NCI-H526 treated with DMSO at 0.1 percent for 48 hours (cell line): ENCODE measurements at places on chromosomes 11 and 22.

GRCh38 chr11:57476757-57477506, 16.6 kb downstream of the RTN4RL2 start:
- DNase-seq: no peak

DNA sequence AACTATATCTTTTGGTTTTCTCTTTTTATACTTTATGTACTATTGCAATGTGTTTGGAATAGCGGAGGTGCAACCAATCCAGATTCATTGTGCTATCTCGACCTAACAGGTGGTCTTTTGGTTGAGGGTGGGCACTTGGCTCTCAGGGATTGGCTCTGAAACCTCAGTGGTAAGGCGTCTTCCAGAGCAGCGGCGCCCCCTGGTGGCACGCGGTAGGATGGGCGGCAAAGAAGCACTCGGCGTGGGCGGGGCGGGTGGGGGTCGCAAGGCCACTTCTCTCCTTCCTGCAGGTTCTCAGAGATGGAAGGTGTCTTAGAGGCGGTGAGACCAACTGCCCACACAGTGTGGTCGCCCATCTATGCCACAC, 19.2 kb upstream of the PLET1 start:
- DNase-seq: peak; percentile 68

- no peak for DNase-seq
Measured at GRCh38 chr22:28942801-28943500, 59.6 kb downstream of the ZNRF3 start.

DNA sequence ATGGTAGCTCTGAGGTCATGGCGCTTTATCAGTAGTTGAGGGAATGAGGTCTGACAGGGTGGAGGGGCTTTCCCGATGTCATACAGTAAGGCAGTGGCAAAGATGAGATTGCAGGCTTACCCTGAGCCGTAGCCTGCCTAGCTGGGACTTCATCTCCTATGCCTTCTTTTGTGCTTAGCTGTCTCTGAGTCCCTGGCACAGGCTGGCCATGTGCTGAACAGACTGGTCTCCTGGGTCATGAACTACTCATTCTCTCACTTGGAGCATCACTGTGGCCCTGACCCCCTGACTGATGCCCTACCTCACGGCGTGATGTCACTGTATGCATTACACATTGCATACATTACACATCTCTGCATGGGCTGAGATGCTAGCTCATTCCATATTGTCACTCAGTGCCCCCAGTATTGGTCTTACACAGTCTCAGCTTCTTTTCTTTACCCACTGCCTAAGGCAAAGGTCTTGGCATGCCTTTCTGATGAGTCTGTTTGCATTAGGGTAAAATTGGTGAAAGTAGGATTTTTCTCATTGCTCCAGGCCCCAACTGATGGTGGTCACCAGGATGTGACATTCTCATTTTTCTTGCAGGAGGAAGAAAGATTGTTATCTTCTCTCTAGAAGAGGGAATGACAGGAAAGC, 389.4 kb upstream of the CADM1 start:
- DNase-seq: no peak

DNA sequence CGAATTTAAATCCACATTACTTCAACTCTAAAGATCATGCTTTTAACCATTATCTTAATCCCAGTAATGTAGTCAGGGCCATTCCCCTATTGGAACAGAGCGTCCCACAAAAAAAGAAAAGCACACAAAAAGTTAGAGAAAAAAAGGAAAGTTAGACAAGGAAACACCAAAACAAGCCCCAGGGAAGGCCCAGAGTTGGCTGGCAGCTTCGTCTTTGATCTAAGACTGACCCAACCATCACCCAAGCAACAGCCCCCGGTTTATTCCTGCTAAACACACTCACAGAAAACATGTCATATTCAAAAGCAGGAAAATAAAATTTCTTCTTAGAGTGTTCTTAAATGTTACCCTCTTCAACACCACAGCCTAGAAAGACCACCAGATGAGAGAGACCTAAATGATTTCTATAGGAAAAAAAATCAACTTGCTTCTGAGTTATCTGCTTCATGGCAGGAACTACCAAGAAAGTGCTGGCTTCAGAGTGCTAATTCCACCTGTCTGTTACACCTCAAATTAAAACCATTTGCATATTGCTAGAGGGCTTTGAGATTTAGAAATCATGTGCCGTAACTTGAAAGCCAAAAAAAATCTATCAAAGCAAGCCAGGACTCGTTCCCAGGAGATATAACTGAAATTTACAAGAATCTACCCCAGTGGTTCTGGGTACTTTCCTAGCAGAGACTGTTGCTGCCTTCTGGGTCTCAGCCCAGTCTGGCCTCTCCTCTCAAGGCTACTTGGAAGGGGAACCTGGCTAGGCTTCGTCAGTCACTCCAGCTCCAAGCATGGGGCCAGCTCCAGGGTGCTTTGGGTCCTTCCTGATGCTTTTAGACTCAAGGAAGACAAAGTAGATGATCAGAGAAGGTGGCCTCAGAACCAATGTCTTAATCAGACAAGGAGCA, 31.2 kb downstream of the POU2AF3 start:
- peak; percentile 81 for DNase-seq

GRCh38 chr11:98940913-98941312, 79.8 kb upstream of the CNTN5 start:
- no peak for DNase-seq

DNA sequence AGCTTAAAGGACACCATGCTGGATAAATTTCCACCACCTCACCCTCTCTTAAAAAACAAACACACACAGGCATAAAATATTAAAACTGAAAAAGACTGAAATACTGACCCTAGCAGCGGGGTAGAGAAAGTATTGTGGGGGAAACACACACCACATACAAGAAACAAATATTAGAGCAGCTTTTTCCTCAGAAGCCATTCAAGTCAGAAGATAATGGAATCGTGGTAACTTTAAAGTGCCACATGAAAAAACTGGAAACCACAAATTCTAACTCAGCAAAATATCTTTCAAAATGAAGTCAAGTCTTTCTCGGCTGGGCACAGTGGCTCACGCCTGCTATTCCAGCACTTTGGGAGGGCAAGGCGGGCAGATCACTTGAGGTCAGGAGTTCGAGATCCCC, 223.2 kb downstream of the DYNC2H1 start:
- no peak for DNase-seq

DNA sequence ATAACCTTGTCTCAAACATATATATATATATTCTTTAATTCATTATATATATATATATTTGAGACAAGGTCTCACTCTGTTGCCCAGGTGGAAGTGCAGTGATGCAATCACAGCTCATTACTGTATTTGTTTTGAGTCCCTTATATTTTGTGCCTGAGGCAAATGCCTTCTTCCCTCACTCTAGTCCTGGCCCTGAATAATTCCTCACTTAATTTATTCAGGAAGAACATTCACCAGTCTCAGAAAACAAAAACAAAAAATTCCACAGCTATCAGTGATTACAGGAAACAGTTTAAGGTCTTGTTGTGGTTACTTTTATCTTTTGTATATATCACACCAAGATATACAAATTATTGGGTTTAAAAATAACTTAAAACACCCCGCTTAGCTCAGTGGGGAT, 155.7 kb downstream of the CWF19L2 start:
- no peak for DNase-seq

DNA sequence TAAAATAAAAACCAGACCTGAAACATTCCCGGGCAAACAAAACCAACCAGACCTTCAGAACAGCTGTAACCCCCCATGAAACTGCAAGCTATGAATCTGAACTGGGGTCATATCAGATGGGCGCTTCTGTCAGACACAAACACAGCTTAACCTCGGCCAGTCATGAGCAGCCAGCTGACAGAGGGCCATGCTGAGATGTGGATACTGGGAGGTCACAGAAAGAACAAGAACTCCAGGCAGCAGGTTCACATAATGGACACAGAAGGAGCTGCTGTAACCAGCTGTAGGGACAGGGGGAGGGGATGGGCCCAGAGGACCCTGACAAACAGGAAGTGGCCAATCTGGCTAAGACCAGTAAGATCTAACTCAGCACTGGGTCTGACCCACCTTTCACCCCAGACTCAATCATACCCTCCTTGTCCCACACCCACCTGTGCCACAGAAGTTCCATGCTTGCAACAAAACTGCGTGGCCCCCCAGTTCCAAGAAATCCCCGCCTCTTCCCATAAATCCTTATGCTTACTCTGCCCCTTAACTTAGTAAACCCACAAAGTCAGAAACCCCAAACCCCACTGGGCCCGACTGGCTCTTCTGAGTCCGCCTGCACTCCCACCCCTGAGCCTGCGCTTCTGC, 4.0 kb downstream of the APOL4 start:
- no peak for DNase-seq

GRCh38 chr11:46026606-46027293, 94.5 kb downstream of the PHF21A start:
- DNase-seq: no peak
